Bronchial epithelial cell (primary cell): ENCODE measurements at places on chromosomes 3 and 15. TPM values are rescaled to one million over a fixed set of nuclear protein-coding genes. Genes with fewer than 3 reads are reported as not detected.

The AQP9 gene
- total RNA-seq = not detected in 2 replicates

The AP3B2 gene
- 0.13 TPM in 1 of 2 replicates, not detected in the other for total RNA-seq

The CCR4 gene
- not detected in 2 replicates for total RNA-seq

The LRRC31 gene
- not detected in 2 replicates for total RNA-seq

The SAMD7 gene
- not detected in 2 replicates for total RNA-seq

The NAA80 gene
- total RNA-seq = 1.3 and 2.0 TPM in 2 replicates

The MESP2 gene
- total RNA-seq = 0.13 and 0.26 TPM in 2 replicates

The PSMA4 gene
- 141 and 183 TPM in 2 replicates for total RNA-seq

The PLA2G4E gene
- total RNA-seq = under 0.01 and 1.4 TPM in 2 replicates

The VIPR1 gene
- total RNA-seq = 4.2 and 5.8 TPM in 2 replicates

The ENTPD3 gene
- total RNA-seq = 8.4 and 18.1 TPM in 2 replicates

The PPIB gene
- total RNA-seq = 667 and 1,074 TPM in 2 replicates

The FBXL2 gene
- 9.1 and 13.4 TPM in 2 replicates for total RNA-seq

The ZCWPW2 gene
- 0.38 TPM in 1 of 2 replicates, not detected in the other for total RNA-seq

The NIPA2 gene
- total RNA-seq = 54.2 and 76.1 TPM in 2 replicates

The FOXL2NB gene
- total RNA-seq = under 0.01 and 0.13 TPM in 2 replicates

The CHL1 gene
- total RNA-seq = 0.26 TPM in 2 replicates

The CIAO2A gene
- total RNA-seq = 53.0 and 62.1 TPM in 2 replicates

The ACAP2 gene
- 51.9 and 98.7 TPM in 2 replicates for total RNA-seq

The CSPG4 gene
- total RNA-seq = 0.79 and 6.3 TPM in 2 replicates

The XCR1 gene
- under 0.01 TPM in 1 of 2 replicates, not detected in the other for total RNA-seq
